ENCODE measurements at places on chromosomes 13 and 19. TPM values are rescaled to one million over a fixed set of nuclear protein-coding genes. Genes with fewer than 3 reads are reported as not detected.

PSG4 gene
- not detected for total RNA-seq

DNA sequence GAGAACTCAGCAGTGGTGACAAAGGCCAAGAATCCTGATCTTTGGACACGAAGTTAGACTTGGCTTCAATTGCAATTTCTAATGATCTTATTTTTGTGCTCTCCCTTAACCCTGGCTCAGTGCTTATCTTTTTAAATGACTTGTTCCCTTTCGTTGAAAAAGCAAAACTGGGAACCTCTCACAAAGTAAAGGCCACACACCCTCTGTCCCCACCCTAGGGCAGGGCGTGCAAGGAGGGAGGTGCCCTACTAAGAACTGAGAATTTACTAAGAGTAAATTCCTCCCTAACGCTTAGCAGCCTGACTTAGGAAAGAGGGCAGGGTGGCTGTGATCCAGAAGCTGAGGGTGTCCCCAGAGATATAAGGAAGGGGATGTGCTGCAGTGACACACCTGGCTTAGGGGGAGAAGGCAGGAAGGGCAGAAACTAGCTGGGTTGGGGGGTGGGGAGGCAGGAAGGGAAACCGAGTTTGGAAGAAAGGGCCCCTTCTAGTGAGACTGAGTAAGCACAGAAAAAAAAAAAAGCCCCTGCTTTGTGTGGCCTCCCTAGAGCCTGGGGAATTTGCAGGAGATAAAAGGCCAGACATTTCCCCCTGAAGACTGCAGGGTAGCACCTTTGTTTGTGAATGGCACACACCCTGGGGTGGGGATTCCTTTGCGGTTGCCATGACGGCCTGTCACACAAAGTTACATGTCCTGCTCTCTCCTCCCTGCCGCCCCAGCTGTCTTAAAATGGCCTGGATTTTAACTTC is 435.1 kb downstream of the EFNB2 start:
- no peak for DNase-seq

GRCh38 chr13:41085961-41086585 is 24.8 kb downstream of the WBP4 start:
- DNase-seq, result no peak

GRCh38 chr19:51274049-51274770 is 23.3 kb downstream of the SIGLECL1 start:
- no peak for DNase-seq

Data from tibial nerve (tissue), 4 donors.